ENCODE measurements at places on chromosomes 11 and 22.

DNA sequence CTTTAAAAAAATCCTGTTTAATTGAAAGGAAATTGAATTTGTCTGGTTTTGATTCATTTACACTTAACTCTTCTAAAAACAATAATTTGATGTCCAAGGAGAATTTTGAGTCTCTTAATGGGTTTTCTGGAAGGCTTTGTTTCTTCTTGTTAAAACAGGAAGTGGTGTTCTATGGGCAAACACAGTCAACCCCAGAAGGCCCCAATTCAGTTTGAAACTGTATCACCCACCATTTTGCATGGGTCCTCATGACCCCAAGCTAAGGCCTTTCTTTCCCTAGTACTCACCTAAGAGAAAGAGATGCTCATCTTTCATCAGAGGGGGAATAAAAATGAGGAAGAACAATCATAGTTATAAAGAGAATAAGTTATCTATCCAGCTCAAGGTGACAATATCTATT, 10.6 kb downstream of the FLI1 start:
- no peak for DNase-seq

DNA sequence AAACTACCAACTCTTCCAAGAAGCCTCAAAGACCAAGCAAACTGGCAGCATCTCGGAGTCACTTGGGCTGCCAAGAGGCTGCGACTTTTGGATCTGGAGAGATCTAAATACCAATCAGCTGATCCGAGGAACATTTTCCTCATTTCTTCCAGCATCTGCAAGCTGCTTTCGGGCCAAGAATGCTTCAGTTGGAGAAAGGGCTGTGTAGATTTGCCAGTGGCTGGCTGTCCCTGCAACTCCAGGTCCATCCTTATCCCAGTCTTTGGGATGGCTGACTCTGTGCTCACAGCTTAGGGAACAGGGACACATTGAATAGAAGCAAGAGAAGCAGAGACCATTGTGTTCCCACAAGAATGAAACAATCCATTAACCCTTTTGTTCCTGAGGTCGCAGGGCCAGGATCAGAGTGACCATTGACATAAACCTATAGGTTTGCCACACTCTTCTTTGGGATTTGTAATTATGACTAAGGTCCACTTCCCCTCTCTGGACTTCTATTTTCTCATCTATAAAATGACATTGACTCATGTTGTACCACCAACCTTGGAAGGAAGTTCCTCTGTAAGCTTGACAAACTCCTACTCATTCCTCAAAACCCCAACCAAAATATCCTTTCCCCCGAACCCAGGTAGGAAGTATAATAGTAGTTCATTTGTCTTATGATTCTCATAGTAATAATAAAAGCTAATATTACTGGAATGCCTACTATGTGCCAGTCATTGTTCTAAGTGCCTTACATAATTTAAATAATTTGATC, 340.8 kb downstream of the MN1 start:
- DNase-seq = no peak

DNA sequence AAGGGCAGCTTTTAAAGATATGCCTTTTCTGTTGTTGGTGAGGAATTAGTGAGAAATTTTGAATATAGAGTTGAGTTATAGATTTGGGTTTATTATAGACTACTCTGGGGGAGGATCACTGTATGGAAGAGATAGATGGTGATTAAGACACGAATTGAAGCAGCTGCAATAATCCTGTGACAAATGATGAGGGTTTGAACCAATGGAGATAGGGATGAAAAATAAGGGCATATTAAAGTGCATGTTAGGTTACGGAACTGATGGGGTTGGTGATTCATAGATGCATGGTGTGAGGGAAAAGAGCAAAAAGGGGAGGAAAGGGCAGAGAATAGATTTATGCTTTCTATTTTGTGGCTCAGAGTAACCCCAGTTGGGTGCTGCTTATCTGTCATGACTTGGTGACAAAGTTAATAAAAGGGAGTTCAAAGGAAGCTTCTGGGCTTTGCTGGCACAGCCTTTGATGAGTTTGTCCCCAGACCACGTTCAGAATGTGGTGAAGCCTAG, 11.8 kb downstream of the C11orf87 start:
- DNase-seq = no peak

DNA sequence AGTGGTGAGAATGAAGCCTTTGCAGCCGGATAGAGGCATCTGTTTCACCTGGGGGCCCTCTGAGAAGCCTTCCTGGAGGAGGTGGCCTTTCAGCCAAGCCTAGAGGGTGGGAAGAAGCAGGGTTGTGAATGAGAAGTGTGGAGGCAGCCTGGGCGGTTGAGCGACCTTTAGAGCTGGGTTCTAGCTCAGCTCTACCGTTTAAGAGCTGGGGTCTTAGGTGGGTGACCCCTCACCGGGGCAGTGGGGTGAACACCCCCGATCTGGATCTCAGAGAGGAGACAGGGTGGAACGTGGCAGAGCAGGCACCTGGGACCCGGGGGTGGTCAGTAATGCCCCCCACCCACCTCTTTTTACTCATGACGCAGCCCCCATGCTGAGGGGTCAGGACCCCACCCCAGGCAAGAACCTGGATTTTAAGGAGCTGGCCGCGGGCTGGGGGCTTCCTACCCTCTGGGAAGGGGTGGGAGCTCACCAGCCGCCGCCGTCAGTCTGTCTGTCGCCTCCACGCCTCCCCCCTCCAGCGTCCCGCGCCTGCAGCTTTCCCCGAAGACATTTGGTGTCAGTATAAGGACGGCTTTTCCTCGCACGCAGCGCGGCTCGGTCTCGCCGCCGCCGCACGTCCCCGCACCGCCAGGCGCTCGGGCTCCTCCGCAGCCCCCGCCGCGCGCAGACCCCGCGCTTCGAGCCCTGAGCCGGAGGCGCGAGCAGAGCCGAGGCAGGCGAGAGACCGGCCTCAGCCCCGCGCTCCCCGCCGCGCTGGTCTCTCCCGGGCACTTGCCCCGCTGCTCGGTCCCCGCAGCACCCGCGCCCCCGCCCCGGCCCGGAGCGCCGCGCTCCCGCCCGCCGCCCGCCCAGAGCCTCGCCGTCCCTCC, 13.3 kb upstream of the CACNA1I start:
- no peak for DNase-seq

GRCh38 chr11:35173011-35173511, 34.1 kb downstream of the CD44 start:
- DNase-seq = no peak

- no peak for DNase-seq
Measured at GRCh38 chr11:57477507-57478189, 17.3 kb downstream of the RTN4RL2 start.

- DNase-seq = no peak
Measured at GRCh38 chr22:40128989-40129388, 48.7 kb upstream of the TNRC6B start.

- DNase-seq = no peak
Measured at GRCh38 chr11:10785146-10785474, 23.6 kb downstream of the EIF4G2 start.

- no peak for DNase-seq
Measured at GRCh38 chr22:45763236-45763624, 91.6 kb downstream of the ATXN10 start.

- DNase-seq = peak; percentile 62
Measured at GRCh38 chr11:43933608-43934551, 8.6 kb upstream of the C11orf96 start.

- DNase-seq = no peak
Measured at GRCh38 chr22:34015642-34016041, 95.4 kb upstream of the LARGE1 start.

Data from skeletal muscle cell (primary cell).